ENCODE measurements at places on chromosomes 12 and 14. TPM values are rescaled to one million over a fixed set of nuclear protein-coding genes. Genes with fewer than 3 reads are reported as not detected.

- no peaks in the 10 kb centered on the region for H3K27me3 ChIP-seq
- H3K27ac ChIP-seq = peak overlapping the region; percentile 2
- DNase-seq = no peak
- peaks cover 20% of the 10 kb centered on the region for H3K36me3 ChIP-seq
- no peak overlapping the region for H3K4me3 ChIP-seq
- peaks cover 1% of the 10 kb centered on the region for H3K4me1 ChIP-seq
Measured at GRCh38 chr14:89406941-89407340, 10.1 kb downstream of the FOXN3 start.

DNA sequence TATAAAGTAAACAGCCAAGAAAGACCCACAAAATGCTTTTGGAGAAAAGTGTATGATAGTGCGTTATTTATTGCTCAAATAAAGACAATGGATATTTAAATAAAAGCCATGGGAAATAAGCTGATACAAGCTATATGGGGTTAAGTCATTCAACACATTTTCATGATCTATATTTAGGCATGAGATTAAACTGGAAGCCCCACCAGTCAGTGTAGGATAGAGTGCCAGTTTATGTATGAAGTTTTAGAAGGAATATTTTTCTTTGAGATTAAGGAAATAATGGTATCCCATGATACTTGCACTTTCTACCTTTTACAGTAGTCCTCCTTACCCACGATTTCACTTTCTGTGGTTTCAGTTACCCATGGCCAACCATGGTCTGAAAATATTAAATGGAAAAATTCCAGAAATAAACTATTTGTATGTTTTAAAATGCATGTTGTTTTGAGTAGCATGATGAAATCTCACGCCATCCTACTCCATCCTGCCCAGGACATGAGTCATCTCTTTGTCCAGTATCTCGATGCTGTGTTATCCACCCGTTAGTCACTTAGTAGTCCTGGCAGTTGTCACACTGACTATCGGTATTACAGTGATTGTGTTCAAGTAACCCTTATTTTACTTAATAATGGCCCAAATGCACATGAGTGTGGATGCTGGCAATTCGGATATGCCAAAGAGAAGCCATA, 22.3 kb downstream of the SYT1 start:
- H3K4me1 ChIP-seq = peaks cover 2% of the 10 kb centered on the region
- no peak overlapping the region for H3K27ac ChIP-seq
- no peaks in the 10 kb centered on the region for H3K36me3 ChIP-seq
- no peaks in the 10 kb centered on the region for H3K27me3 ChIP-seq
- DNase-seq = no peak
- H3K4me3 ChIP-seq = no peak overlapping the region

SRRM4 gene
- total RNA-seq = 1.1 TPM

- no peak overlapping the region for H3K4me3 ChIP-seq
- H3K36me3 ChIP-seq = peaks cover 51% of the 10 kb centered on the region
- no peak for DNase-seq
- H3K27ac ChIP-seq = no peak overlapping the region
Measured at GRCh38 chr14:67385618-67386017, 25.5 kb downstream of the EIF2S1 start.

CISTR gene
- total RNA-seq = not detected

- no peaks in the 10 kb centered on the region for H3K36me3 ChIP-seq
- H3K4me3 ChIP-seq = no peak overlapping the region
- H3K27ac ChIP-seq = no peak overlapping the region
- DNase-seq = no peak
- H3K27me3 ChIP-seq = no peaks in the 10 kb centered on the region
Measured at GRCh38 chr12:112386726-112387125, 4.5 kb upstream of the HECTD4 start.

DNA sequence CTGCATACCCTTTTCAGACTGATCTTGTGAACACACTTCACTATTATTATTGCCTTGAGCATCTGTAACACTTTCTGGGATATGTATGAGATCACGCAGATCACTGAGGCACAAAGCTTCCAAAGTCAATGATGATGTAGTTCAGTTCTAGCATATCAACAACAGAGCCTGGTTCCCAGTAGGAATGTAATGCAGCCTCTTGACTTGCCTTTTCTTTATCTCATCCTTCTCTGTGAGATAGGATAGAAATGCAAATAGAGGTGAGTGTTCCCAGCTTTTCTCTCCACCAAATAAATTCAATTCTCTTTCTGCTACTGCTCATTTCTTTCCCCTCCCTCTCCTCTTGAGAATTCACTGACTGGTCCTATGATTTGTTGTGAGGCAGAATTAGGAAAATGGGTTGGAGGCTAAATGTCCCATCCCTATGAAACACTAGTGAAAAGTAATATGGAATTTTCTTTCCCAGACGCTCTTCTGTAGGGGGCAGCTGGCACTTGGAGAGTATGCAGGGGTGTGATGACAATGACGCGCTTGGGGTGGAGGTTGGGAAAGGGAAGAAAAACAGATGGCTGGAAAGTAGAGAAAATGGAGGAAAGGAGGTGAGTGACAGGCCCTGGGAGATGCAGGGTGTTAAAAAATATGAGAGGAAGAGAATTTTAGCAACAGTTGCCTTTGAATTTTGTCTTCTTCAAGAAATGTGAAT, 96.0 kb upstream of the TMTC1 start:
- H3K4me3 ChIP-seq = no peak overlapping the region
- no peak overlapping the region for H3K27ac ChIP-seq
- DNase-seq = no peak
- H3K27me3 ChIP-seq = no peaks in the 10 kb centered on the region
- H3K4me1 ChIP-seq = peaks cover 5% of the 10 kb centered on the region

- H3K27me3 ChIP-seq = peaks cover 20% of the 10 kb centered on the region
- H3K4me1 ChIP-seq = peaks cover 6% of the 10 kb centered on the region
- no peak overlapping the region for H3K27ac ChIP-seq
- DNase-seq = no peak
- peak overlapping the region; percentile 75 for H3K4me3 ChIP-seq
- no peaks in the 10 kb centered on the region for H3K36me3 ChIP-seq
Measured at GRCh38 chr14:99971941-99972747, 93.1 kb upstream of the EVL start.

TSPAN31 gene
- total RNA-seq = 15.2 TPM

GRCh38 chr12:25854991-25855390, 103.5 kb upstream of the RASSF8 start:
- H3K27me3 ChIP-seq = no peaks in the 10 kb centered on the region
- no peak overlapping the region for H3K27ac ChIP-seq
- no peaks in the 10 kb centered on the region for H3K4me1 ChIP-seq
- no peaks in the 10 kb centered on the region for H3K36me3 ChIP-seq
- DNase-seq = no peak
- H3K4me3 ChIP-seq = no peak overlapping the region

- no peaks in the 10 kb centered on the region for H3K4me1 ChIP-seq
- no peaks in the 10 kb centered on the region for H3K36me3 ChIP-seq
- peak overlapping the region; percentile 63 for H3K4me3 ChIP-seq
- peaks cover 22% of the 10 kb centered on the region for H3K27me3 ChIP-seq
- H3K27ac ChIP-seq = no peak overlapping the region
Measured at GRCh38 chr14:96205059-96205977, 679 bp downstream of the BDKRB2 start.

GRCh38 chr12:6570264-6570887, 2.3 kb upstream of the NOP2 start:
- no peaks in the 10 kb centered on the region for H3K27me3 ChIP-seq
- DNase-seq = peak; percentile 87
- H3K27ac ChIP-seq = no peak overlapping the region
- no peak overlapping the region for H3K4me3 ChIP-seq

CFAP73 gene
- total RNA-seq = not detected

GRCh38 chr12:27427824-27428223, 18.7 kb upstream of the SMCO2 start:
- DNase-seq = no peak
- no peaks in the 10 kb centered on the region for H3K36me3 ChIP-seq
- no peak overlapping the region for H3K27ac ChIP-seq
- H3K4me3 ChIP-seq = no peak overlapping the region
- H3K4me1 ChIP-seq = no peaks in the 10 kb centered on the region

- no peak for DNase-seq
- no peaks in the 10 kb centered on the region for H3K36me3 ChIP-seq
- H3K27ac ChIP-seq = 0 out of 2 replicates have a peak overlapping the region, but pooled peaks have one; percentile 24
- H3K4me3 ChIP-seq = 0 out of 2 replicates have a peak overlapping the region, but pooled peaks have one; percentile 88
- H3K4me1 ChIP-seq = peaks cover 20% of the 10 kb centered on the region
Measured at GRCh38 chr12:93376436-93377251, 1.1 kb upstream of the NUDT4 start.

DNA sequence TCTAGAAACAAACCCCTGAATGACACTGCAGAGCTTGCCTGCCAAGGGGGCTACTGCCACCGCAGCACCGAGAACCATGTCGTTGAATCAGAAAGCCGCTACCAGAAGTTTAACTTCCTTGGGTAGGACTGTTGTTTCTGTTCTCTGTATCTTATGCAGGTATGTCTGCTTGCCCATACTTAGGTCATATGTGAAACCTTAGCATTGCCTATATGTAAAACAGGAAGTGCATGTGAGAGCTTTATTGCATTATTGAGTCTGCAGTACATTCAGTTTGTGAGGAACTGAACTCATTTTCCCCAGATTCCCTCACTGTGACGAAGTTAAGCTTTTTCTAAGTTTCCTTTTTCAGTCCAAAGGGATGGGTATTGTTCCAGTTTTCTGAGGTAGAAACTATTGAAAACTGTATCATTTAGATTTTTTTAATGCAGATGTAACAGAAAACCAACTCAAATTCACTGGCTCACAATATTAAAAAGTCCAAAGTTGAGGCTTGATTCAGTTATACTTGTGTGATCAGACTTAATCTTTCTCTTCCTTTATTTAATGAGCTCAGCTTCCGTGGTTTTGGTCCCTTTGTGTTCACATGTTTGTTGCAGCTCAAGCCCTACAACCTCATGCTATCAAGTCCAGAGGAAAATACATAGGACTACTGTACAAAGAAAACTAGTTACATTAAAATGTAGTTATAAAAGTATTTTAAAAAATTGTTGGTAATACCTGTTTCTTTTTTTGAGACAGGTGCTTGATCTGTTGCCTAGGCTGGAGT, 6.9 kb downstream of the FBXO34 start:
- no peaks in the 10 kb centered on the region for H3K4me1 ChIP-seq
- 0 out of 2 replicates have a peak, but pooled peaks cover 3% of the 10 kb centered on the region for H3K36me3 ChIP-seq
- H3K4me3 ChIP-seq = no peak overlapping the region

- H3K4me3 ChIP-seq = no peak overlapping the region
- H3K27ac ChIP-seq = no peak overlapping the region
- H3K36me3 ChIP-seq = no peaks in the 10 kb centered on the region
- no peaks in the 10 kb centered on the region for H3K27me3 ChIP-seq
- H3K4me1 ChIP-seq = no peaks in the 10 kb centered on the region
- no peak for DNase-seq
Measured at GRCh38 chr14:90703841-90704737, 112.1 kb downstream of the TTC7B start.
